ENCODE measurements at places on chromosomes 1 and 21.

- DNase-seq, result no peak
Observed at GRCh38 chr1:228900886-228901392, 165.7 kb downstream of the RHOU start.

- no peak for DNase-seq
Observed at GRCh38 chr1:238143038-238143437, 252.3 kb upstream of the ZP4 start.

GRCh38 chr1:224506141-224506814, 71.7 kb upstream of the WDR26 start:
- DNase-seq, result no peak

GRCh38 chr1:62799688-62800087, 15.8 kb downstream of the ATG4C start:
- DNase-seq, result no peak

GRCh38 chr1:26296340-26297056, 9.9 kb downstream of the UBXN11 start:
- DNase-seq, result no peak

- DNase-seq, result no peak
Observed at GRCh38 chr1:1356166-1356795, 2.1 kb downstream of the MXRA8 start.

DNA sequence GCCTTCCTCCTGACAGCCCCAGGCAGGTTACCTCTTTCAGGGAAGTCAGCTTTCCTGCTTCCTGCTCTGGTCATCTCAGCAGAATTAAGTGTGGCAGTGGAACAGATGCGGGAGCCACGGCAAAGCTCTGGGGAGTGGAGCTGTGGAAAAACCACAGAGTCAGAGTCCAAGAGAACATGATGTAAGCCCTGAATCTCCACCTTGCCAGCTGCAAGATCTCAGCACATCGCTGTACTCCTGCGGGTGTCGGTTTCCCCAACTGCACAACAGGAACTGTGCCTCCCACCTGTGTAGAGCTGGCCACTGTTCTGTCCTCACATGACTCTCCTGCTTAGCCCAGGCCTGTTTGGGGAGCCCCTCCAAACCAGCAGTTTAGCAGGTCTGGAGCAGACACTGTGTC, 123.7 kb downstream of the MATN1 start:
- DNase-seq, result no peak

GRCh38 chr1:225467193-225468020, 39.6 kb upstream of the LBR start:
- DNase-seq, result peak; percentile 43

- no peak for DNase-seq
Observed at GRCh38 chr1:153509729-153510354, 25.9 kb downstream of the S100A6 start.

DNA sequence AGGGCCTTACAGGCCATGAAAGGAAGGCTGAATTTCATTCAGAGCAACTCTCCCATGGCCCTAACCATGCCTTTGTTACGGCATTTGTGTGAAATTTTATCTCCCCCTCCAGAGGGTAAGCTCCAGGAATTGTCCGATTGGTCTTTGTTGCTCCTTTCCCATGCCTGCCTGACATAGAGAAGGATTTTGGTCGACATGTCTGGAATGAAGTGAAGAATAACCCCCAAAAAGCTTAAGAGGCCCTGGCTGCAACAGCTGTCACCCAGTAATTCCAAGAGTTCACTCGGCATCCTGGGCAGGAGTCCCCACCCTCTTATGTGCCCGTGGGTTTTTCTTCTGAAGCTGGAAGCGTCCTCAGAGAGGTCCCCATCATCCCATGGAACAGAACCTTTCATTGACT, 20.6 kb downstream of the CDA start:
- DNase-seq, result no peak

GRCh38 chr1:169142129-169142528, 35.6 kb downstream of the ATP1B1 start:
- DNase-seq, result no peak

- DNase-seq, result no peak
Observed at GRCh38 chr1:4636644-4637380, 17.6 kb upstream of the AJAP1 start.

- DNase-seq, result no peak
Observed at GRCh38 chr1:53617851-53618499, 121.0 kb downstream of the GLIS1 start.

- no peak for DNase-seq
Observed at GRCh38 chr1:203311368-203312301, 6.3 kb downstream of the BTG2 start.

DNA sequence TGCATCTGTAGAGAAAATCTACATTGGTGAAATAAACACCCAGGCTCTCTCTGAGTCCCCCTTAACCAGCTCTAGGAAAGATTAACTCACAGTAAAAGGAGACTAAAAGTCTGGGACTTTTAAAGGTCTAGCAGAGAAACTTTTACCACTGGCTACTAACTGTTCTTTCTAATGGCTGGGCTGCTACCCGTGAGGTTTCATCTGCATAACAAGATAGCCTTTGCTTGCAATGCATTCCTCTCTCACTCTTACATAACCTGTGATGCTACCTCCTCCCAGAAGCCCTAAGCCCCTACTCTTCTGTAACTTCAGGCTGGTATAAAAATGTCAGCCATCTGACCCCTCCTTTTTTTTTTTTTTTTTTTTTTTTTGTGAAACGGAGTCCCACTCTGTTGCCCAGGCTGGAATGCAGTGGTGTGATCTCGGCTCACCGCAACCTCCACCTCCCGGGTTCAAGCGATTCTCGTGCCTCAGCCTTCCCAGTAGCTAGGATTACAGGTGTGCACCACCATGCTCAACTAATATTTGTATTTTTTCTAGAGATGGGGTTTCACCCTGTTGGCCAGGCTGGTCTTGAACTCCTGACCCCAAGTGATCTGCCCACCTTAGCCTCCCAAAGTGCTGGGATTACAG, 344.2 kb downstream of the RGS7 start:
- no peak for DNase-seq

DNA sequence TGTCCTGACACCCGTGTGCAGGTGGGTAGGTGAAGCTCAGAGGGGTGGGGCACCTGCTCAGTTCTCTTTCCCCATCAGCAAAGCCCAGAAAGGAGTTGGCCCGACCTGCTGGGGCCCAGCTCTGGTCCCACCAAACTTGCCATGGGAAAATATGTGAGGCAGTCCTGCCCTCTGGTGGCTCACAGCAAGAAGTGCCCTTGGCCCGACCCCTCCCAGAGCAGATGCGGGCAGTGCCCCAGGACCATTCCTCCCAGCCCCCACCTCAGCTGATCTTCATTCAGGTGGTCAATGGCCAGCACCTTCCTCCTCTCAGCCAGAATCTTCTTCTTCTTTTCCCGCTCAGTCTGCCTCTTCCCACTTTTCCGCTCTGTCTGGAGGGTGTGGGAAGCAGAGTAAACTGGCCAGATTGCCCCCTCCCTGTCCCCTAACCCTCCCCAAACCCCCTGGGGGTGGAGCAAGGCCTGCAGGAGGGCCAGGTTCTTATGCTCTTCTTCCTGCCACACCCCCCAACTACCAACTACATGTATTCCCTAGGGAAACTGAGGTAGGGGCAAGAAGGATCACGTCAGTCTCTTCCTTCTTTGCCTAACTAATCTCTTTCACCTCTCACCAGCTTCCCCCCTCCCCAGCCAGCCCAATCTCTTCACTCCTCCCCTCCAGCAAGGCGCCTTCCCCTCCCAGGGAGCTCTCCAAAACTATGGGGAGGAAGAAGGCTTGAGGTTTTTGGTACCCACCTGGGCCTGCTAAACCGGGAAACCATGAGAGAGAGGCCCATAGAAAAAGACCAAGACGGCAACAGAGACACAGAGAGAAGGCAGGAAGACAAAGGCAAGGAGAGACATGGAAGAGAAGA, 15.6 kb downstream of the TNNT2 start:
- peak; percentile 25 for DNase-seq

- no peak for DNase-seq
Observed at GRCh38 chr1:63662056-63662836, 69.0 kb downstream of the PGM1 start.

- DNase-seq, result no peak
Observed at GRCh38 chr1:223785808-223786207, 59.9 kb downstream of the TP53BP2 start.

DNA sequence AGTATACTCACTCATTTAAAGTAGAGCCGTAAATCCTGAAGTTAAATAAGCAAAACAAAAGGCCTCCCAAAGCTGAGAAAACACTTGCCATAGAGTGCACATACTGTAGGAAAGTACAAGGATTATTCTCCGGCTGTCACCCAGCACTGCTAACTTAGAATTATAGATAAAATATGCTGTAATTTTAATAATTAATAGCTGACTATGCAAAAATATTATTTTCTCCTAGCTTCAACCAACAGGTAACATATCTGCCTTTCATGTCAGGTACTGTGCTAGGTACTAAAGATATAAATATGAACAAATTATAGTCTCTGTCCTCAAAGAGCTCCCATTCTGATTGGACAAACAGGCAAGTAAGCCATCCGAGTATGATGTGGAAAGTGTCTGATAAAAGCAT, 233.2 kb downstream of the FGGY start:
- DNase-seq, result no peak

GRCh38 chr1:79847700-79848099, 841.2 kb upstream of the ADGRL4 start:
- no peak for DNase-seq

- DNase-seq, result no peak
Observed at GRCh38 chr1:213464786-213465460, 413.9 kb downstream of the RPS6KC1 start.

GRCh38 chr1:23779826-23780371, 1.7 kb downstream of the PITHD1 start:
- no peak for DNase-seq

- DNase-seq, result no peak
Observed at GRCh38 chr21:38267136-38267755, 10.5 kb downstream of the KCNJ15 start.

- no peak for DNase-seq
Observed at GRCh38 chr1:235649368-235650163, at the start of gene GNG4. Gene GNG4, minus strand, starts transcription at chr1:235649784. Its CDS starts 65,946 bp downstream, at chr1:235583838.

GRCh38 chr1:32903991-32904785, 3.0 kb upstream of the TMEM54 start:
- no peak for DNase-seq

- DNase-seq, result no peak
Observed at GRCh38 chr1:203142684-203143408, 15.3 kb downstream of the ADORA1 start.

- no peak for DNase-seq
Observed at GRCh38 chr1:181930187-181930586, 131.3 kb downstream of the ZNF648 start.

DNA sequence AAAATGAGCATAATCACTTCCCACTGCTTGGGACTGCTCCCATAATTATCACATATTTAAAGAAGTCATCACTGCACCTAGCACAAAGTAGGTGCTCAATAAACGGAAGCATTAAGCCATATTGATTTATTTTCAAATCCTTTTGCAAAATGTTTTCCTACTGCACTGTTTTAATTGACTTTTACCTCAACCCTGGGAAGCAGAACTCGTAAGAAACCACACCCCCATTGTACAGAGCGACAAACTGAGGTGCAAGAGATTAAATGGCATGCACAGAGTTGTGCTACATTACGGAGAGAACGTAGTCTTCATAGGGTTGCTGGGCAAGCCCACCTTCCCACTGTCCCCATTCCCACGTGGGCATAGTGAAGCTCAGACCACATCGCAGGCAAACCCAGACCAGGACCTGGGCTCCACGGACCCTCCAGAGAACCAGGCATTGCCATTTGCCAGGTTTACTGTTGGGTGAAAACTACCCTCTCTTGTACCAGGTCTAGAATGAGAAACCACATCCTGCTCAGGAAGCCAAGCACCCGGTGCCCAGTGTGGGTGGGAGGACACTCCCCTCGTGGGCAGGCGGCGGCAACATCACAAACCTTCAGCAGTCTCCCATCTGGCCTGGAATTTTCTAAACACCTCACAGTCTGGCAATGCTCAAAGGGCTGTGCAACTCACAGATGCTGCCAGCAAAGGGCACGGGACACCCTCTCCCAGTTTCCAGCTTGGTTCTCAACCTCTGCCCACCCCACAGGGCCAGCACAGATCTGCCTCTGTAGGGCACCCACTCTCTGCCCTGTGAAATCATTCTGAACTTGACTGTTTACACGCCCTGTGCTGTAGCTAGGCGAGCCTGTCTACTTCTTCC, 8.2 kb downstream of the IFFO2 start:
- no peak for DNase-seq

DNA sequence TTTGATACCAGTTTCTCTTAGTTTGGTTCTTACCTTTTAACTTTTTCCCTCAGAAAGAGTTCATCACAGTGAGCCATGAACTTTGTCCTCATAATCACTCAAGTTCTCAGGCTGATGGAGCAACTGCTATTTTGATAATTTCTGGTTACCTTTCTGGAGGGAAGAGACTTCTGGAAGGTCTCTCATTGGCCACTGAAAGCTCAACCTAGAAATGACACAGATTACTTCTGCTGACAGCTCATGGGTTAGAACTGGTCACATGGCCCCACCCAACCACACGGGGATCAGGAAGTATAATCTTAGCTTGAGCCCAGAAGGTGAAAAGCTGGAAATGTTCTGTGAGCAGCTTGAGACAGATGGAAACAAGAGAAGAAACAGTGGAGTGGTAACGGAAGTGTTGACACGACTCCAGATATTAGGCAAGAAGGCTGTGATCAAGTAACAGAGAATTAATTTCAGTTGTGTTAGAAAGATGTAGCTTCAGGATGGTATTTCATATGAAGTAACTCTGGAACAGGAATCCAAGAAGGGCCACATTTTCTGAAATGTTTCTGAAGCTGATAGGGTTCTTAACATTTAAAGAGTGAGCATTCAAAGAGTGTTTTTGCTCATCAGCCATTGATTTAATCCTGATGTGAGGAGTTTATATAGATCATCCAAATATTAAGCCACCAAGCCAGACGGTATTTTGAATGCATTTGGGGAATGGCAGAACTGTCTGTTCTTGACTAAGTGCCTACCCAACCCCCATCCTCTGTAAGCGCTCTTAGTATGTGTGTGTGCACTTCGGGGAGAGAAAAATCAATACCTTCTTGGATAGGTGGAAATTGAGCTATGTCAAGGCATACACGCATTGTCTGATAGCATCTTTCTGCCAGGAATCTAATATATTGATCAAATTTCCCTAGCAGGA, 21.9 kb upstream of the XPR1 start:
- DNase-seq, result no peak

DNA sequence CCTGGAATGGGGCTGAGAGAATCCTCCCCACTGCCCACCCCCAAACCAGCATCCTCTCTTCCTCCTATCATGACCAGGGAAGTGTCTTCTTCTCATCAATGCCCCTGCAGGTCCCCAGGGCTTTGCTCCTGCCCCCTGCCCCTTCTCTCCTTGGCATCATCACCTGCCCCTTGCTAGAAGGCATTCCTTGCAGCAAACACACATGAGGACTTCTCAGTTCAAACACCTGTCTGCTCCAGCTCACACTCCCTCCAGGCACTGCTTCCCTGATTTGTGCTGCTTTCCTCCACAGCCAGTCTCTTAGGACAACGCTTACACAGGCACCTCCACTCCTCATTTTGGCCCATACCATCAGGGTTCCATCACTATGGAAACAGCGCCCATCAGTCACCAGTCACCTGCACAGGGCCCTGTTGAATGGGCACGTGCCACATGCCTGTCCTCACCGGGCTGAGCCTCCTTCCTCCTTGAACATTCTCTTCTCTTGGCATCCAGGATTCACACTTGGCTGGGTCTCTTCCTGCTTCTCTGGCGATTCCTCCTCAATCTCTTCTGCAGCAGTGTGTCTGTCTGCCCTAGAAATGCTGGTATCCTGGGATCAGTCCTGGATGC, 81.9 kb upstream of the EDN2 start:
- DNase-seq, result no peak
